ENCODE measurements at places on chromosomes 12 and 14.

GRCh38 chr12:129532082-129532481 lies 371.7 kb downstream of the TMEM132D start:
- DNase-seq = no peak

GRCh38 chr12:19675361-19675760 lies 236.1 kb downstream of the AEBP2 start:
- DNase-seq = no peak

- no peak for DNase-seq
These were observed 465.5 kb downstream of the PDZRN4 start for GRCh38 chr12:41653386-41654326.

DNA sequence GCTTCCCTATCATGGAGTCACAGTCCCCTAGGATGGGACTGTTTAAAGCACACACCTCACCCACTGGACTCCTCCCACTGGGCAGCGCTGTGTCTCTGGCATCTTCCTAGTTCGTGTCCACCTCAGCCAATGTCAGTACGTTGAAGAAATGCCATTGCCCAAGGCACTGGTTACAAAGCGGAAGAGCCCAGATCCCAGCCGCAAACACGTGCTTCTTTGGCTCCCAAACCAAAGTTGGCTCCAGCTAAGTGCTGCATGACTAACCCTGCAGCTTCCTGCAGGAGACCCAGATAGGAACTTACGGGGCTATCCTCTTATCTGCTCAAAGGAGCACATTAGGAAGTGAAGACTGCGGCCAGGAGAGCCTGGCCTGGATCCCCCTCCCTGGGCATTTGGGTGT lies 9.3 kb downstream of the SYNE3 start:
- DNase-seq = peak; percentile 96

DNA sequence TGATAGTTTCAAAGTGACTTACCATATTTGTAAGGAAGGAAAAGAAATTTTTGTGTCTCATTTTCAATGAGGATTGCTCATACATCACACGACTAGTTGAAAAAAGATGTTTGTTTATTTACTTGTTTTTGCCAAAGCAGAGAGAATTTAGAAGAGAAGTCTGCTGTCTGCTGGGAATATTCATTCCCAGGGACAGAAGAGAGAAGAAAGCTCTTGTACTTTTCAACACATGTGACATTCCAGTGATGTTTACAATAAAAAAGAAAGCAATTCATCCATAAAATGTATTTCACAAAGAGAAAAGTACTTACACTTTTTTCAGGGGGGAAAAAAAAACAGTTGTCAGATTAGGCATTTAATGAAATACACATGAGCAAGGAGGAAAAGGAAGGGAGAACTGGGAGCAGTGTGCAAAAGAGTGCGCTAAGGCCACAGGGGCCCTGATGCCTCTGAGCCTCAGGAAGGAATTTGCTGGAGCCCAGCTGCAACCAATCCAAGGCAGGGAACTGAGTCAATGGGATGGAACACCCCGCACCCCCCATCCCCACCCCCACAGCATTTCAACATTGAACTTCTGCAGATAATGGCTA lies 115.0 kb downstream of the RPAP3 start:
- no peak for DNase-seq

GRCh38 chr14:32358781-32359180 lies 29.7 kb downstream of the AKAP6 start:
- DNase-seq = no peak
